ENCODE measurements at places on chromosomes 3 and 15. TPM values are rescaled to one million over a fixed set of nuclear protein-coding genes. Genes with fewer than 3 reads are reported as not detected.

GRCh38 chr3:10389995-10390394, 69.1 kb upstream of the SEC13 start:
- H3K36me3 ChIP-seq, result no peaks in the 10 kb centered on the region
- no peaks in the 10 kb centered on the region for H3K4me1 ChIP-seq
- no peak for DNase-seq
- no peaks in the 10 kb centered on the region for H3K27me3 ChIP-seq
- no peak overlapping the region for H3K4me3 ChIP-seq

- H3K4me3 ChIP-seq, result no peak overlapping the region
- H3K36me3 ChIP-seq, result no peaks in the 10 kb centered on the region
- no peaks in the 10 kb centered on the region for H3K27me3 ChIP-seq
- peak overlapping the region; percentile 54 for H3K27ac ChIP-seq
Measured at GRCh38 chr3:14204515-14205284, 26.1 kb downstream of the LSM3 start.

- no peaks in the 10 kb centered on the region for H3K36me3 ChIP-seq
- no peak for DNase-seq
- no peak overlapping the region for H3K27ac ChIP-seq
Measured at GRCh38 chr3:112109322-112109721, 23.1 kb downstream of the C3orf52 start.

DNA sequence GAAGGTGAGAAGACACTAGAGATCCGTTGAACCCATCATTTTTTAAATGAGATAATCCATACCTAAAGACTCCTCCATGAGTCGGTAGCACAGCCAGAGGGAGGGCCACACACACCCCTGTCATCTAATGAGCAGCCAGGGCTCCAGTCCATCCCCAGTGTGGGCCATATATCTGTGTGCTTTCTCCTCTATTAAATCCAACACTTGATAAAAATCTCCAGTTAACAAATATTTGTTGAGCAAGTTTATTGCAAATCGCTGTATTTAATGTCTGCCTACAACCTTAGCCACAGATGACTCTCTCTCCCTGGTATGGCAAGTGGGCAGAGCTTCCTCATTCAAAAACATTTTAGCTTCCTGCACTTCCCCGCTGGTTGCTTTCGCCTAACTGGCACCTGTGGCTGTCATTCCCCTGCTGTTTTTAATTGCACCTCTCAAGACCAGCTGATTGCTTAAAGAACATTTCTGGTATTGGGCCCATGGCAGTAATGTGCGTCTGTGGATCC, 82.8 kb downstream of the SMAD3 start:
- no peak for DNase-seq
- H3K4me3 ChIP-seq, result no peak overlapping the region
- peaks cover 79% of the 10 kb centered on the region for H3K4me1 ChIP-seq

GRCh38 chr3:81270603-81271379, 490.7 kb downstream of the GBE1 start:
- no peak for DNase-seq
- no peaks in the 10 kb centered on the region for H3K36me3 ChIP-seq
- H3K27ac ChIP-seq, result no peak overlapping the region
- no peaks in the 10 kb centered on the region for H3K4me1 ChIP-seq

DNA sequence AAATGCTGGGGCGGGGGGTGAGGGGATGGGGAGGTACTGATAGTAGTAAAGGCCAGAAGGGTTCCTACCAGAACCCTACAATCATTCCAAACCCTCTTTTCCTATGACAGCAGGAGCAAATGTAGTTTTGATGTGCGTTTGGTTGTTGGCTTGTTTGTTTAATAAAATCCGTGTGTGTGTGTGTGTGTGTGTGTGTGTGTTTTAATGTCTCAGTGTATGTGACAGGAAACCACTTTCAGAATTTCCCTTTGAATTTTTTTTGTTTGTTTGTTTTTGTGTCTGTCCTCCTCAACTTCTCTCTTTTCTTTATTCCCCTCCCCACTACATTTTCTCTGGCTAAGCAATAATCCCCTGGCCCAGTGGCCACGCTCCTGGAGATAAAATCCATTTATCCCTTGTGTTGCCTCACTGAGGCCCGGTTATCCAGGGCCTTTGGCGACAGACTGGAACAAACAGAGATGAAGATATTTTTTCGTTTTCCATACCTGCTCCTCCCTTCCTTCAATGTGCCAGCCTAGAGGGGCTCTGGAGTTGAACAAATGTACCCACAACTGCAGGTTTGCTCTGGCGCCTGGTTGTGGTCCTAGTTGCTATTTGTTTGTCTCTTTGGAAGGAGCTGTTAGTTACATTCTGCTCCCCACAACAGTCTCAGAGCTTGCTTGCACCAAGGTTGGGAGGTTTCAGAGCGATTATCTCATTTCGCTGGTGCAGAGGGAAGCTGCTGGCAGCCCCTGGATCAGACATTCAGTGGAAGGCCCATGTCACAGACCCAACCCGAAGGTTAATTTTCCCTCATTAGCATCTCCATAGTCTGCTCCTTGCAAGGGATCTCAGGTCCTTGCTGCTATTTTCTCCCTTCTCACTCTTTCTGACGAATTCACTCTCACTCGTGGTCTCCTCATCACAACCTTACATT, 17.9 kb downstream of the NR2F2 start:
- H3K4me3 ChIP-seq, result peak overlapping the region; percentile 40
- no peaks in the 10 kb centered on the region for H3K36me3 ChIP-seq
- DNase-seq, result no peak
- no peak overlapping the region for H3K27ac ChIP-seq

Gene CACNA2D2
- 5.6 TPM for total RNA-seq

DNA sequence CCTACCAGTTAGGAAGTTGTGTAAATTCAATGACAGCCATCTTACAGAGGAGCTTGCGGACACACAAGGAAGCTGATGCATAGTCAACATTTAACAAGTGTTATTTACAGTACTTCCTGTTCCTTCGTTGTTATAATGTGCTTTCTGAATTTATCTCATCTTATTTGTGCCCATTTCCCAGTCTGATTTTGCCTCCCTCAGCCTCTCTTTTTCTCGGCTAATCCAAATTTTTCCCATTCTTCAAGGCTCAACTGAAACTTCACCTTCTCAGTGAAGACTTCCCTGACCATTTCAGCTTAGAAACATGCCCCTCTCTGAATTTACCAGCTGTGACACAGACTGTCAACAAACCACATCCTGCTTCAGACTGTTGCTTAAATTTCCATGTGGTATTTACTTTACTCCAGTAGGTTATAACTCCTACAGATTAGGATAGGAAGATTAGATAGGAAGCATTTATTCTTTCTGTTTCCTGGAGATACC, 55.7 kb upstream of the CP start:
- H3K4me3 ChIP-seq, result no peak overlapping the region
- no peak overlapping the region for H3K27ac ChIP-seq
- H3K36me3 ChIP-seq, result no peaks in the 10 kb centered on the region
- H3K4me1 ChIP-seq, result no peaks in the 10 kb centered on the region

DNA sequence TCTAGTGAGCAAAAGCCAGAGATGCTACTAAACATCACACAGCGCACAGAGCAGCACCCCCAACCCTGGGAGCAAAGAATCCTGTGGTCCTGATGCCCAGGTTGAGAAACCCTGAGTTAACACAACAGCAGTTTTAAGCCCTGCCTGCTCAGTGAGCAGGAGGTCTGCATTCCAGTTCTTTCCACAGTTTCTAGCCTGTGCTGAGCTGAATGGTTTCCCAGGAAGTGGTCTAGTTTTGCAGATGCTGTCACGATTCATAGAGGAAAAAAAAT, 171.1 kb upstream of the PROK2 start:
- H3K36me3 ChIP-seq, result no peaks in the 10 kb centered on the region
- no peaks in the 10 kb centered on the region for H3K27me3 ChIP-seq
- H3K27ac ChIP-seq, result no peak overlapping the region
- H3K4me1 ChIP-seq, result peaks cover 3% of the 10 kb centered on the region
- H3K4me3 ChIP-seq, result no peak overlapping the region
- DNase-seq, result no peak

GRCh38 chr15:83282776-83283137, 1.7 kb downstream of the BNC1 start:
- no peaks in the 10 kb centered on the region for H3K36me3 ChIP-seq
- H3K4me1 ChIP-seq, result peaks cover 37% of the 10 kb centered on the region
- H3K4me3 ChIP-seq, result peak overlapping the region; percentile 67
- H3K27me3 ChIP-seq, result peaks cover 49% of the 10 kb centered on the region

GRCh38 chr3:103767635-103768034, 1332.8 kb downstream of the ZPLD1 start:
- no peak overlapping the region for H3K4me3 ChIP-seq
- no peak for DNase-seq
- H3K27ac ChIP-seq, result no peak overlapping the region
- no peaks in the 10 kb centered on the region for H3K27me3 ChIP-seq

Gene THRB
- total RNA-seq, result 32.9 TPM

Gene ISLR
- 21.1 TPM for total RNA-seq

GRCh38 chr3:110568246-110568645, 503.4 kb upstream of the NECTIN3 start:
- H3K27me3 ChIP-seq, result no peaks in the 10 kb centered on the region
- no peak for DNase-seq
- H3K27ac ChIP-seq, result no peak overlapping the region
- H3K4me3 ChIP-seq, result no peak overlapping the region
- no peaks in the 10 kb centered on the region for H3K36me3 ChIP-seq

DNA sequence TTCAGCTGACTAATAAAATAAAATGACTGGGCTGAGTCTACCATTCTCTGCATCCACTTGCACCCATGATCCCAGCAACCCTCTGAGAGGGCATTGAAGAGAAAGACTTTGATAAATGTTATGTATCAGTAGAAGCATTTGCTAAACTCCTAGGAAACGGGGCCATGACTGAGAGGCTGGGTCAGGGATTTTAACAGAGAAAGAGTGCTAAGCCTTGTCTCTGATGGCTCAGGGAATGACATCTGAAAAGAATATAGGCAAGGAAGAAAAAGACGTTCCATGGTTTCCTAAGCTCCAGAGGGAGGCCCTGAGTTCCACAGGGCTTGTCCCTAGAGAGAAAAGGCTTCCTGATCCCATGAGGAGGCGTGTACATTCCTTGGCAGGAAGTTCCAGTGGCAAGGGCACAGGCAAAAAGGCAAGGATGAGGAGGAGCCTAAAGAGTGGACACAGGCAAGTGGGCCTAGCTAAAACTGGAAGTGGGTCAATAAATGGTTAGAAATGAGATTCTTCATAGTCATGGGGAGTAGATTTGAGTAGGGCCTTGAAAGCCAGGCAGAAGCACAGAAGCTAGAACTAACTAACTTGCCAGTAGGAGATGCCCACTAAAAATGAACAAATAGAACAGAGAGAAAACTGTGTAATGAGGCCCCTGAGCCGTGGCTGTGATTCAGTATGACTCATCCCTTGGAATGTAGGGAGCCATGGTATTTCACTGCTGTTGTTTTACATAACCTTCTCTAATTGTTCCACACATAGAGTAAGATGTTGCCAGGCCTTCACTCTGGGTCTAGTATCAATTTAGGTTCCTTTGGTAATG, 44.9 kb upstream of the MANF start:
- H3K4me3 ChIP-seq, result no peak overlapping the region
- H3K4me1 ChIP-seq, result peaks cover 20% of the 10 kb centered on the region
- H3K27ac ChIP-seq, result peak overlapping the region; percentile 72
- no peak for DNase-seq
- no peaks in the 10 kb centered on the region for H3K27me3 ChIP-seq
- no peaks in the 10 kb centered on the region for H3K36me3 ChIP-seq

GRCh38 chr15:62886431-62887071, 156.0 kb upstream of the TPM1 start:
- peak overlapping the region; percentile 27 for H3K27ac ChIP-seq
- DNase-seq, result no peak
- H3K36me3 ChIP-seq, result no peaks in the 10 kb centered on the region
- H3K27me3 ChIP-seq, result no peaks in the 10 kb centered on the region
- peaks cover 30% of the 10 kb centered on the region for H3K4me1 ChIP-seq

Gene SLCO2A1
- total RNA-seq, result 38.7 TPM

DNA sequence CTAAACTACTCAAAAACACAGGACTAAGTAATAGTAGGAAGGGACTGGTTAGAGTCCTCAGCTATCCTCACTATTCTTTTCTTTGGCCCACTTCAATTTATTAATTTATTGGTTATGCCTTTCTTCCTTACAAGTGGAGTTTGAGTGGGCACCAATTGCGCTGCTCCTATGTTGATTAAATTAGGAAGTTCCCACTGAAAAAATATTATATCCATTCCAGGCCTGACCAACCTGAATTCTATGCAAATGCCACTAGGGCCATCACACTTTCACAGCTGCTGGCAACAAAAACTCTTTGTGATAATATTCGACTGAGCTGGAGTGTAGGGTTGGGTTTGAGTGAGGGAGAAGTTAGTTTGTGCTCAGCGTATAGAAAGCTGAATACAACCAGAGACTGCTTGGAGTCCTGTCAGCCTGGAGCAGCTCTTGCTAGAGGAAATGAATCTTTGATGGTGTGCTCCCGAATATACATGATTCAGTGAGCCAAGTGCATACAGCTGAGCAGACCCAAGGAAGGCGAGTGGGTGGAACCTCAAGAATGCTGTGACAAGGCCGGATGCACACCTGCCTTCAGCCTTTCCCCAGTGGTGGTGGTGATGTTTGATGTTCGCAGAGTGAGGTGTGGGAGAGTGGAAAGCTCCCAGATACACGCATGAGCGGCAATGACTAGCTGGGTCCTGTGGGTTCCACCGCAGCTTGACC, 1.5 kb downstream of the ARHGEF3 start:
- H3K27ac ChIP-seq, result no peak overlapping the region
- DNase-seq, result no peak
- no peaks in the 10 kb centered on the region for H3K27me3 ChIP-seq
- H3K36me3 ChIP-seq, result no peaks in the 10 kb centered on the region
- H3K4me1 ChIP-seq, result peaks cover 53% of the 10 kb centered on the region

Gene IL20RB
- 218 TPM for total RNA-seq

Gene HEG1
- 13.9 TPM for total RNA-seq

Gene PP2D1
- not detected for total RNA-seq

DNA sequence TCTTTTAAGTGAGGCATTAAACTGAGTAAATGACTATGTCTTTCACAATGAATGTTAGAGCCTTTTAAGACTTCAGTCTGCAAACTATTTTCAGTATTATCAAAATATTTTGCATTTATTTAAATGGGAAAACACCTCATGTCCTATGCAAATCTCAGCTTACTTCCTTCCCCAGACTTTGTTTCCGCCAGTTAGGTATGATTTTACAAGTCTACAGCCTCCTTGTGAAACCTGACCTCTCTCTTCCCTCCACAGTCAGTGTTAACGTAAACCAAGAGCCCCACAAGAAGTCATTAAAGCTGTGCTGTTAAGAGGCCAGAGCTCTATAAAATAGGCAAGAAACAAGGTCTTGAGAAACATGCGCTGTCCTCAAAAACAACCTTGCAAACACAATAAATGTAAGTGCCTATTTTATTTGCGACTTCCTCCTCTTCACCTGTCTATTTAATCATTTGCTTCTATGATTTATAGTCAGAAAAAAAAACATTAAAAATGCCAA, 48.3 kb downstream of the PRTG start:
- H3K27me3 ChIP-seq, result peaks cover 6% of the 10 kb centered on the region
- no peak overlapping the region for H3K27ac ChIP-seq
- no peaks in the 10 kb centered on the region for H3K4me1 ChIP-seq
- no peak overlapping the region for H3K4me3 ChIP-seq
- DNase-seq, result no peak

DNA sequence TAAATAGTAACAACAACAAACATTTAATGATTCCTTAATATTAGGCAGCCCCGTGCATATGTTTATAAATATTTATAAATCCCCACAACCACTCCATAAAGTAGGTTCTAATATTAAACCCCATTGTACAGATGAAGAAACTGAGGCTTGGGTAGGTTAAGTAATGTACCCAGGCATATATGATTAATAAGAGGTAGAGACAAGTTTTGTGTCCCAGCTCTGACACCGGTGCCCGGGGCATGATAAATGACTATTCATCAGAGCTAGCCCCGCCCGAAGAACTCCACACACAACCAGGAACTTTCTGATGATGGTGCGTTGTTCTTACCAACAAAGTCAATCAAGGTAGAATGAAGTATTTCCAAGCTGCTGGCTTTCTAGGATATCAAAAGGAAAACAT, 19.4 kb downstream of the CDCP1 start:
- H3K4me3 ChIP-seq, result no peak overlapping the region
- no peaks in the 10 kb centered on the region for H3K36me3 ChIP-seq
- H3K27ac ChIP-seq, result no peak overlapping the region
- DNase-seq, result no peak

All from suprapubic skin (tissue), 4 donors.